Renal pelvis (tissue), 12 donors: ENCODE measurements at places on chromosomes 7 and 10. TPM values are rescaled to one million over a fixed set of nuclear protein-coding genes. Genes with fewer than 3 reads are reported as not detected.

DNA sequence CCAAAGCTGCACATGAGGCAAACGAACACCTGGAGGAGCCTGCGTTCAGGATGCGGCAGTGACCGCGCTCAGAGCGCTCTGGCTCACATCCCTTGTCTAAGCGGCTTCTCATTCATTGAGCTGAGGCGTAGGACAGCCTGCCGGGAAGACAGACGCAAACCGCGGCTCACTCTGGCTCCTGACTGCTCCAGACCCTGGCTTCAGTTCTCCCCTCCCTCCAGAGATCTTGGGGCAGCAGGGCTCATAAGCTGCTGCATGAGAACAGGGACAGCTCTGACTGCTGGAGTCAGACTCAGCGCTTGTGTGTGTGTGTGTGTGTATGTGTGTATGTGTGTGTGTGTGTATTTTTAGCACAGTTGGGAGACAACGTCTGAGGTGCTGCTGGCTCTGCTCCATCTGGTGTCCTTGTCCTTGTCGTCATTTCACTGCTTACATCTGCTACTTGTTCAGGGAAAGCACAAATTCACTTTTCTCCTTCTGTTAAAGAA lies 15.8 kb upstream of the LYZL2 start:
- DNase-seq = no peak

- DNase-seq = no peak
These were observed 42.3 kb downstream of the PRKCQ start for GRCh38 chr10:6537770-6538169.

Gene PIP
- polyA plus RNA-seq = not detected

DNA sequence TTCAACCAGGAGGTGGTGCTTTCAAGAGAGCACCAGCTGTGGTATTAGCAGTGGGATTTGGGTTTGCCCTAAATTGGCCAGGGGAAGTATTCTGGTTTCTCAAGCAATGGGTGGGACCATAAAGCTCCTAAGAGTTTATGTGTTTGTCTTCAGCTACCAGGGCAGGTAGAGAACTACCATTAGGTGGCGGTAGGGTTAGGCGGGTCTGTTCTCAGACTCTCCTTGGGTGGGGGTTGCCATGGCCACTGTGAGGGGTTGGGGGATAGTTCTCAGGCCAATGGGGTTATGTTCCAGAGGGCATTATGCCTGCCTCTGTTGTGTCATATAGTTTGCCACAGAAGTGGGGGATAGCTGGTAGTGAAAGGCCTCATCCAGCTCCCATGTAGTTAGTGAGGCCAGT lies 47.7 kb upstream of the BICC1 start:
- DNase-seq = no peak

Gene BEND7
- 37.0 TPM for polyA plus RNA-seq

DNA sequence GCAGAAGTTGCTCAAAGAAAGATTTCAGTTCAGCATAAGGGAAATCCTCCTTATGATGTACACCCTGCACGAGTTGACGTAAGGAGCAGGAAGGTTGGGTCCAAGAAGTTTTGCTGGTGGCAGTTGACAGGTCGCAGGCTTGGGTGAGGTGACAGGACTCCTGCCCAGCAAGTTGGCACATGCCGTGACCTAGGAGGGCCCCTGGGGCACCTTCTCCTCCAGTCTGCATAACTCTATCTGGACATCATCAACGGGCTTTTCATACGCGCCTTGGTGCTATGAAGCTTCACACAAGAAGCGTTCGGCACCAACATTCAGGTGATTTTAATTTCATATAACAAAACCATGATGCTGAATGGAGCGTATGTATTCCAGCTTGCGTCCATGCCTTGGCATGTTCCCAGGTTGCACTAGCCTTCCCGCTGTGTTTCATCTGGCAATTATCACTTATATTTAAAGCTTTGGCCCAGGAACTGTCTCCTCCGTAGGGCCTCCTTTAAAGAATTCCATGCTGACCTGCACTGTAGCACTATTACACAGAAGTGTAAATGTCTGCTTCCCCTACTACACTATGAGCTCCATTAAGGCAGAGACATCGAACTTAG lies 651.6 kb upstream of the FOXK1 start:
- DNase-seq = no peak

Gene EN2
- 0.09 TPM for polyA plus RNA-seq

DNA sequence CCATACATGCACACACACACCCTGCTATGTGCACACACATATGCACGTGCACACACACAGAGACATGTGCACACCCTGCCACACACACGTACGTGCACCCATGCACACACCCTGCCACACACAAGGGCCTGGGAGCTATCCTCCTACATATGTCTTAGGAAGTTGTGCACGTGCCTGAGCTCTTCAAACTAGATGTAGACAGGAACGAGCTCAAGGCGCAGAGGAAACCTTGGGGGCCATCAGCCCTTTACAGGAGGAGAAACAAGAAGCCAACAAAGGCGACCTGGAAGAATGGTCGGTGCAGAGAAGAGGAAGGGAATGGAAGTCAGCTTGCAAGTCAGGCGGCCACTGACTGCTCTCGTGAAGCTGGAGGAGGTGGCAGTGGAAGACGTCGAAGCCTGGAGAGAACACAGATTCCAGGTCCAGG lies 58.7 kb downstream of the AOC1 start:
- no peak for DNase-seq

Gene LRMDA
- polyA plus RNA-seq = 22.1 TPM

- DNase-seq = no peak
These were observed 87.0 kb upstream of the SLC25A13 start for GRCh38 chr7:96408881-96409280.

- no peak for DNase-seq
These were observed 61.4 kb downstream of the MGAM2 start for GRCh38 chr7:142172932-142173331.

Gene LHFPL3
- 4.6 TPM for polyA plus RNA-seq

Gene MYO3A
- polyA plus RNA-seq = 7.9 TPM

GRCh38 chr7:118079369-118079768 lies 104.6 kb upstream of the LSM8 start:
- DNase-seq = no peak

Gene HKDC1
- polyA plus RNA-seq = 19.3 TPM

DNA sequence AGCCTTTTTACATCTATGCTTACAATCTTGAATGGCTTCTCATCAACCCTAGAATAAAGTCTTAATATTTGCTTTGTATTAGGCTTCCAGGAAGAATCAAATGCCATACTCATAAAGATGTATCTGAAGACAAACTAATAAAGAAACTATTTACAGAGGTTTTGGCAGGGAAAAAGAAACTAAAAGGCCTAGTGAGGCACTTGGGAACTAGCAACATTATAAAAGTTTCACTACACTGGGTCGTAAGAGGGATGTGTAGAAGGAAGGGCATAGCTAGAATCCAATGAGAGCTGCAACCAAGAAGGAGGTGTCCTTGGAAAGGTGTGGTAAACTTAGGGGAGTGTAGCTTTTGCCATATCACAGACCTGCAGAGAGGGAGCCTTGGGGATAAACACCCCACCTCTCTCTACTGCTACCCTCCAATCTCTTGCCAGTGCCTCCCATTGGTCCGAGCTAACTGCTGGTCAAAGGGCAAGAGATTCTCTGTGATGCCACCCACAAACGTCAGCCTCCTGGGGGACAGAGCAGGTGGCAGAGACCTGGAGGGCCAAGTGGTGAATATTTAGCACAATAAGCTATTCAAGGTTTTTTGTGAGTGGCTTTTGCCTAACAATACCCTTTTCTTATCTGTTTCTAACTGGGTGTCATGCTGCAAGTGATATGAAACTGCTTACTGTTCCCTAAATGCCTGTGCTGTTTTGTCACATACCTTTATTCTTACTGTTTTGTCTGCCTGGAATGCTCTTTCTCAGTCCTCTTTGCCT lies 60.7 kb downstream of the CPED1 start:
- DNase-seq = no peak
